Esophagus mucosa (tissue), 1 donor: ENCODE measurements at places on chromosomes 1 and 21.

DNA sequence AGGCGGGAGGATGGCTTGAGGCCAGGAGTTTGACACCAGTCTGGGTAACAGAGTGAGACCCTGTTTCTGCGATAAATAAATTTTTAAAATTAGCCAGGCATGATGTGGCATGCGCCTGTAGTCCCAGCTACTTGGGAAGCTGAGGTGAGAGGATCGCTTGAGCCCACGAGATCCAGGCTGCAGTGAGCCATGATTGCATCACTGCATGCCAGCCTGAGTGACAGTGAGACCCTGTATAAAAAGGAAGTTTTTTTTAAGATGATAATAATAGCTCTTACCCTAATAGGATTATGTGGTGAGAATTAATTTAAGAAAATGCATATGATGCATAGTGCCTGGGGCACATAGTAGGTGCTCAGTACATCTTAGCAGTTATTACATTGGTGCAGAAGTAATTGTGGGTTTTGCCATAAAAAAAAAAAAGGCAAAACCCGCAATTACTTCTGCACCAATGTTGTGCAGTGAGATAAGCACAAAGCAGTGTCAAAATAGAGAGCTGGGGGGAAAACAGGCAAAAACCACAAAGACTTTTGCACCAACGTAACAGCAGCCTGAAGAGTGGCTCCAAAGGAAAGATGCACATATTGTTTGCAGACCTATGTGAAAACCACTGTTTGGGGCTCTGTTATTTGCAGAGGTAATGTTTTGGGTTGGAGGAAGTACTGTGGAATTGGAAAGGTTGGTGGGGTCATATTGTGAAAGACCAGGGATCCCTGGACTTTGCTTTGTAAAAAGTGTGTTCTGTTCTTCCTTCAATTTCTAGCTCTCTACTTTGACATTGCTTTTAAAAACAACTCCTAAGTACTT is 72.4 kb downstream of the PLXNA2 start:
- no peak for ATAC-seq

GRCh38 chr1:21490774-21491487 is 18.3 kb upstream of the ALPL start:
- peak; percentile 75 for ATAC-seq

DNA sequence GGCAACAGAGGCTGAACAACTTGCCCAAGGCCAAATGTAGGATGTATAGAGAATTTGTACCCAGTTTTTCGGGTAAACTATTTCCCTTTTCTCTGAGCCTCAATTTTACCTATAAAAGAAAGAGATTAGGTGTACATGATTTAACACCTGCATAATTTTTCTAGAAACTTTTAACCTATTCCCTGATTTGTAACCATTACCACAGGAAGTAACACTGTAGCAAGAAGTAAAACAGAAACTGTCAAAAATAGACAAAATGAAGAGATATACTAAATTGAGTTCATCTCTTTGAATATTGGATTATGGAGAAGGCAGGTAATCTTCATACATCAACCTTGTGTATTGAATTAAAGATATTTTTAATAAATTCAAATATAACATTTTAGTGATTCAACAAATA is 136.2 kb downstream of the ZC3H11B start:
- ATAC-seq = no peak

- ATAC-seq = no peak
Measured at GRCh38 chr1:56169856-56170255, 409.5 kb downstream of the PLPP3 start.

DNA sequence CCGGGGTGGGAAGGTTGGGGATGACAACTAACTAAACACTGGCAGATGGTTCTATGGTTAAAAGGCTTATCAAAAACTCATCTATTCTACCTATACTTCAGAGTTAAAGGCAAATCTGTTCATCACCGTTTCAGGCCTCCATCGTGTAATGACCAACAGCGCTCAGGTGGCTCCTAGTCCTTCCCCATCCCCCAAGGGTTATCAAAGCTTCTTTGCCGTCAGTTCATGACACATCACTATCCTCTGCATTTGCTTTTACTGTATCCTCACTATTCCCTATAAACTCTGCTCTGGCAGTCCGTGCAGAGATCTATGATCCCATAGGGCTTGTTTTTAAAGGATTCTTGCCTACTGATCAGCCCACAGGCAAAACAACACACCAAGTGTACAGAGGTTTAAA is 8.2 kb downstream of the HMGN1 start:
- no peak for ATAC-seq

DNA sequence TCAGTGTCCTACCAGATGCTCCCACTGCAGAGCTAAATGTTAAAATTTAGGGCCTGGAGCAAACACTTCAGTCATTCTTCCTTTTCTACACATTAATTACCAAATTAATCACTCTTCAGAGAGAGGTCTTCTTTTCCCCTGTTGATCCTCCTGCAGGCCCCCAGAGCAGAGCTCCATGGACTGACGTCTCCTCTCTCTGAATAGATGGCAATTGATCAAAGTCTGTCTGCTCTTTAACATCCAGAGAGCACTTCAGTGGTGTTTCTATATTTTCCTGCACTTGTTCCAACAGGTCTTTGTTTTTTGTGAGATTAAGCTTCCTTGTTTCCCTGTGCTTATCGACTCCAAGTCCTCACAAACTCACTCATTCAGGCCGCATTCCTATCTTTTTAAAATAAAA is 239.3 kb downstream of the SIPA1L2 start:
- no peak for ATAC-seq

DNA sequence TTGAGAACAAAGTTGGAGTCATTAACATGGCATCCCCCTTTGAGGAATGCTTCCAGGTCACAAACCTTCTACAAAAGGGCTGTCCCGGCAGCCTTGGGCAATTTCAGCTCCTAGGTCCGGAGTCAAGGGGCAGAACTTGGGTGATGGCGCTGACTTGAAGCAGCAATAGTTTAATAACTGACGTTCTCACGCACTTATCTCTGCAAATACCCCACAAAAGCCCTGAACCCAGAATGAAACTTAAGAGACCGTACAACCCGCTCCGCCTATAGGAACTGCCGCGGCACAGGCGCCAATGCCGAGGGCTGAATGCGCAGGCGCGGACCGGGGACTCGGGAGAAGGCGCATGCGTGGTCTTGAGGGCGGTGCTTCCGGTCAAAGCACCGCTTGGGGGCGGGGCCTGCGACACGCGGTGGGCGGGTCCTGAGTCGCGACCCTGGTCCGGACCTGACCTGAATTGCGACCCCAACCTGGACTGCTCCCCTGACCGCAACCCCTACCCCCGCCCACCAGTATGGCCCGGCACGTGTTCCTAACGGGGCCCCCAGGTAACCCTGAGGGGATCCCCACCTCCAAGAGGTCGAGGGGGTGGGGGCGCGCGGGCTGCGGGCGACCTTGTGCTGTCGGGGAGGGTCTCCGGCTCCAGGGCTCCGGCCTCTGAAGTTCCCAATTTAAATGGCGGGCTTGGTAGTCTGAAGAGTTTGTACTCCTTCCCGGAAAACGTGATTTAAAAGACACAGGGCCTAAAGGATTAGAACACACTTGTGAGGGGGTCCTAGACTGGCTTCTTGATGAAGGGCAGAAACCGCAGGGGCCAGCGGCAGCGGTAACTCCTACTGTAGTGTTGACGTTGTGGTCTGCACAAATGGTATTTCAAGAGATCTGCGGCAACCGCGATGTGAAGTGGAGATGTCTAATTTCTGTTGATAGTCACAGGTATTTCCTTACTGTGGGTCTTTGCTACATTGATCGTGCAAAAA is at the start of gene NTPCR:
Gene NTPCR, plus strand, starts transcription at position 415 of the 980 bp plus-strand sequence. Its CDS starts 100 bp downstream, at position 515.
- peak; percentile 90 for ATAC-seq

- ATAC-seq = no peak
Measured at GRCh38 chr1:26994020-26994786, 711 bp downstream of the TRNP1 start.

DNA sequence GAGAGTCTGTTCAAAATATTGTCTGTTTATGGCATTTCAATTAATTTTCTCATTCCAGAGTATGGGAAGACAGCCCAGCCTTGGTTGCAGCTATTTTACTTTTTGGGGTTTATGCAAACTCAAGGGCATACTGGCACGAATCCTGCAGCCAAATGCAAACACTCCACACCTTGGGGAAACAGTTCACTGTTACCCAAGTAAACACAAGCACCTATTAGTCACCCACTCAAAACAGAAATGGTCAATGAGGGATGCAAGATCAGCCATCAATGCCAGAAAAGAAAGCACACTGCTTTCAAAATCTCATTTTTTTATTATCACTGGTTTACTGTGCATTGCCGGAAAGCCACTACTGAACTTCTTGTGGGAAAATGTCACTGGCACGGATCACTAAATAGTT is 170.6 kb downstream of the RUNX1 start:
- ATAC-seq = peak; percentile 57

DNA sequence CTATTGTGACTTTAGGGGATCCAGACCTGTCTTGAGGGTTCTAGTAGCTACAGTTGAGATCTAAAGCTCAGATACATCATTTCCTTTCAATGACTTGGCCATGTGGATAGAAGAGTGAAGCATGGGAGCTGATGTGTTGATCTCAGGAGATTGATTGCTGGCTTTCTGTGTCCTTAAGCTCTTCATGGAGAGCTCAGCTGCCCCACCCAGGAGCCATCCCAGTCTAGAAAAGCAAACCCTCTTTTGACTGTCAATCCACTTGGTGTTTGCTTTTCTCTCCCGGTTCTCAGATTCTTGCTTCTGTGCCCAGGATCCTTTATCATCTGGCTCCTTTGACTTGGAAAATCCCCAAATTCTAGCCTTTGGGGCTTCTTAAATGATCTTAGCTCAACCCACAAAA is 87.2 kb downstream of the ATP1A1 start:
- no peak for ATAC-seq

DNA sequence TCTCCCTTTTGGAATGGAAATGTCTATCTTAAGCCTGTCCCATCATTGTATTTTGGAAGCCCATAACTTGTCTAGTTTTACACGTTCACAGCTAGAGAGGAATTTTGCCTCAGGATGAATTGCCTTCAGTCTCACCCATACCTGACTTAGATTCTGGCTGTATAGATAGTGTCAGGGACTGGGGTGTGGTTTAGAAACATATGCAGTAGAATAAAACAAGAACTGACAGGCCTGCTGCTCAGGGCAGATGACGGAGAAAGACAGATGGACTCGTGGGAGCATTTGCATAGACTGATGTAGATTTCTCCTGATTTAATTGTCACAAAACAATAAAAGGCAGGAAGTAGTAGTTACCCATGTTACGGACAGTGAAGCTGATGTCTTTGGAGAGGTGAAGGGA is 166.7 kb downstream of the UCK2 start:
- peak; percentile 84 for ATAC-seq

GRCh38 chr1:9990944-9991343 is 6.1 kb upstream of the RBP7 start:
- ATAC-seq = no peak

- no peak for ATAC-seq
Measured at GRCh38 chr1:88029899-88030298, 654.2 kb upstream of the PKN2 start.

- ATAC-seq = no peak
Measured at GRCh38 chr1:4220362-4220761, 320.3 kb upstream of the C1orf174 start.

DNA sequence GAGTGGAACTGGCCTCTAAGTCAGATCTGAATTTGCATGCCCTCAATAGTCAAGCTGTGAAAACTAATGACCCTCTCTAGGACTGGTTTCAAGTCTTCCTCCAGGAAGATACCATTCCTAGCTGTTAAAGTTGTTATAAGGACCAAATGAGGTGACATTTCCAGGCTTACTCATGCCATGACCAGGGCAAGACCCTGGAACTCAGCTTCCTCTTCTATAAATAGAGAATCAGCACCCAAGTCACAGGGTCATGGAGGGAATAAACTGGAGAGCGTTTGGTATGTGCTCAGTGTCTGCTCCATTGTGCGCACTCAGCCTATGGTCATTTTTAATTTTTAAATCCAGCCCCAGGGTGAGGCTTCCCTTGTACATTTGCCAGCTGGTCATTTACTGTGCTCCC is 2.5 kb downstream of the S100A9 start:
- ATAC-seq = peak; percentile 0

DNA sequence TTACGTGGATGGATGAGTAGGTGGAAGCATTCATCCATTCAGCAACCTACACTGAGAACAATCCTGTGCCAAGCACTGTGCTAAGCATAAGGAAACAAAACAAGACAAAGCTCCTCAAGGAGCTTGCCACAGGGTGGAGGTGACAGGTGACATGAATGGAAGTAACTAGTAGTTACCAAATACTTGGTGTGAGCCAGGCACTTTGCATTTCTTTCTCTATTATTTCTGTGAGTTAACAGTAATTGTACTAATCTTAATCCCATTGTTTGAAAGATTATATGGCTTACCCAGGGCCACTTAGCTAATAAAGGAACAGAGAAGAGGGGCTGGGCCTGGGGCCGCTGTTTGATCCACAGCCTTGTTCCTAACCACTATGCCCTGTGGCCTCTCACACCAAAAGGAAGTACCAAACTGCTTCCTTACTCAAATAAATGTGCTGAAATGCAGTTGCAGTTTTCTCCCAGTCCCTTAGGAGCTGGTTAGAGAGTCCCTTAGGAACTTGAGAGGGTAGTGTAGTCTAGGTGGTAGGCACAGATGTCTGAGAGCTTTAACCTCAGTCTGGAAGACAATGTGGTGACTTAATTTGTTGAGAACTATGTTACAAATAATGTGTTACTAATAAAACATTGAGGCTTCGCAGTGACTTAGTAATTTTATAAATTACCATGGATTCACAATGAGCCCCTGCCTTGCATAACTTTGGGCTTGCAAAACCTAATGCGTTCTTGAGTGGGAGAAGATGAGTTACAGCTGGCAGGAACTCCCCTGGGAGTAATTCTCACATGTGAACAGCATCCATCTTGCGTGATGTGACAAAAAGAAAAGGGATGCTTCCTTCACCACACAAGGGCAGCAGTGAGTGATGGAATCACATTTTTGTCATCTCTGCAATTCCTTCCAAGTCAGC is 69.8 kb downstream of the MPZL1 start:
- ATAC-seq = peak; percentile 70
